ENCODE measurements at places on chromosomes 12 and 14.

DNA sequence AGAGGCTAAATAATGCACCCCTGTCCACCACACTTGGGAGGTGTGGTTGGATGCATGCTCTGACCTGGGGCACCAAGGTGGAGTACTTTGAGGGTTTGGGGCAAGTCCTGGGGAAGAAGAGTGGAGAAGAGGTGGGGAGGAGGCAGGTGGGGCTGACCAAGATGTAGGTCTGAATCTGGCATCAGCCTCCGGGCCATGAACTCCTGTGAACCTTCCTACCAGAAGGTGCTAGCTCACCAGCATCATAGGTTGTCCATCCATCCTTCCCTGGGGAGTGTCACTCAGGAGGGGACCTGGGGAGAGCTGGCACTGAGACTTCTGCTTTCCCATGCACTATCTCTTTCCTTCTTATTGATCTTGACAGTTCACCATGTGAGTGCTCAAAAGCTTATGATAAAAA, 13.6 kb upstream of the EMP1 start:
- no peak for DNase-seq

DNA sequence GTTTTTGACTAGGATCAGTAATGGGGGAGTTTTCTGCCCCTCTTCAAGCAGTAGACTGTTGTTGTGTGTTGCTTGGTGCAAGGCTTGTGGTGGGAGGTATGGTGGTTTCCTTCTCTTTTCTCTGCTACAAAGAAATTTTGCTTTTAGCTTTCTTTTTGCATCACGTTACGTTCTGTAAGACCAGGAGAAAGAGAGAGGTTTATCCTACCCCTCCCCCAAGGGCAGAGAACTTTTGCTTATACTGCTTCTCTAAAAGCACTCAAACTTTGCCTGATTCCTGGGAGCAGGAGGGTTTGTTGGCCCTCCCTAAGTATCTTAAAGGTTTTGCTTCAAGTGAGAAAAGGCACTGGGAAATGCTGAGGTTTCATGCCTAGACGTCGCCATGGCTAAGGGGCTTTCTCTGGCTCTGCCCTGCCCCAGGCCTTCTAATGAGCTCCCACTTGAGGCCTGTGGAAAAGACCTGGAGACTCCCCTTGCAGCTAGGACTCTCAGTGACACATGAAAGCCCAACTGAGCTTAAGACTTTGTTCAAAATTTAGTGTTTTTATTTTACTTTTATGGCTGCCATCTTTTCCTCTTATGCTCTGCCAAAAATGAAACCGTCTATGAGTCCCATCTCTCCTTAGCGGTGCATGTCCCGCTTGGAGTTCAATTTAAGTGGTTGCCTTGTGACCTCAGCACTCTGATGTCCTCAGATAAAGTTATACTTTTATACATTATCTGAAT, 49.2 kb downstream of the EIF2S3B start:
- no peak for DNase-seq

DNA sequence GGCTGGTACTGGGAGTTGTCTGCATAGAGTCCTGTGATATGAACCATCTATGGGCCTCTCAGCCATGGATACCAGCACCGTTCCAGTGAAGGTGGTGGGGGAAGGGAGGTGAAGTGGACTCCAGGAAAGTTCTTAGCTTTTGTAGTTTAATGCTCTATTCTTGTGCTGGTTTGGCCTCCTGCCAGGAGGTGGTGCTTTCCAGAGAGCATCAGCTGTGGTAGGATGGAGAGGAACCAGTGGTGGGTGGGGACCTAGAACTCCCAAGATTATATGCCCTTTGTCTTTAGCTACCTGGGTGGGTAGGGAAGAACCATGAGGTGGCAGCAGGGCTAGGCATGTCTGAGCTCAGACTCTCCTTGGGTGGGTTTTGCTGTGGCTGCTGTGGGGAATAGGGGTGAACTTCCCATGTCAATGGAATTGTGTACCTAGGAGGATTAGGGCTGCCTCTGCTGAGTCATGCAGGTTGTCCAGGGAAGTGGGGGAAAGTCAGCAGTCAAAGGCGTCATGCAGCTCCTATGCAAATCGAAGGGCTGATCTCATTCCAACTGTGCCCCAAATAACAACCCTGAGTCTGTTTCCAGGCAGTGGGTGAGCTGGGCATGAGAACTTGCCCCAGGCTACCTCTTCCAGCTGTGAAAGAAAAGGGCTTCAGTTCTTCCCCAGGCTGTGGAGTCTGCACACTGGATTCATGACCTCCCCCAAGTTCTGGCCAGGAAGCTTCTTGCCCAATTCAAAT, 14.2 kb downstream of the GZMH start:
- no peak for DNase-seq

DNA sequence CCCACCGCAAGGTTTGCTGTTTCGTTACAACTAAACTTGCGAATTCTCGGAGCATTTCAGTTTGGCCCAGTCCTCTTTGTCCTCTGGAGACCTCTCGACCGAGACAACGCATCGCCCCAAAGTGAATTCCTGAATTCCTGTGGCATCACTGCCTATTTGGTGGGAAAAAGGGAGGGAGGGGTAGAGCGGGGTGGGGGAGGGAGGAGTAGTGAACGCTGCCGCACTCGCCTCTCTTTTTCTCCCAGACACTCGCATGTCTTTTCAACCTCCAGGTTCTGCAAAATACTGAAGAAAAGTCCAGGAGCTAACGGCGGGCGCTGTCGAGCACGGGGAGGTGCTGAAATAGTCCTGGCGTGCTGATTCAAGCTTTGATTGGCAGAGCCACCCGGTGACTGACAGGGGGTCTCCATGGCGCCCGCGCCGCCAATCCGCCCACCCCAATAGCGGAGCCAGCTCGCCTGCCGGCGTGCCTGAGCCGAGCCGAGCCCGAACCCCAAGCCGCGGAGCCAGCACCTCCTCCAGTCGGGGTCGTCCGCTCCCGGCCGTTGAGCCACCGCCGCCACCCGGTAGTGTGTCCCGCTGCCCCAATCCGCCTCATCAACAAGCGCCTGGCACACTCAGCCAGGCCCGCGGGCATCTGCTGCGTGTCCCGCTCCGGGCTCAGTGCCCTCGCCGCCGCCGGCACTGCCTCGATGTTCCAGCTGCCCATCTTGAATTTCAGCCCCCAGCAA, at the start of gene SIX6:
Gene SIX6, plus strand, starts transcription at position 440 of the 731 bp plus-strand sequence. Its CDS starts 253 bp downstream, at position 693.
- no peak for DNase-seq

DNA sequence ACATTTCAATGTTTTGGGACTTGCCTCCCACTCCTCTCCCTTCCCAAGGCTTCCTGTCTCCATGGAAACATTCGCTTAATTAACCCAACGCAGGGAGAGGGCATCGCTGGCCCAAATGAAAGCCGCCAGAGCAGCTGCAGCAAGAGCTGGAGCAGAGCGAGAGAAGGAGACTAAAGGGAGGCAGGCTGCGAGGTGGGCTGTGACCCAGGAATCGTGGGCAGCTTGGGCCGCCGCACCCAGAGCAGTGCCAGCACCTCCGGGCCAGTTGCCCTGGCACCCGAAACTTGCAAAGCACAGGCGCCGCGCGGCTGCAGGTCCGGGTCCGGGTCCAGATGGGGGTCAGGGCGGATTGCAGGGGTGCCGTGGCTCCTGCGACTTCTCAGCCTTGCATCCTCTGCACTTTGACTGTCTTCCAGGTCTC, 43.5 kb upstream of the PTPRQ start:
- no peak for DNase-seq

DNA sequence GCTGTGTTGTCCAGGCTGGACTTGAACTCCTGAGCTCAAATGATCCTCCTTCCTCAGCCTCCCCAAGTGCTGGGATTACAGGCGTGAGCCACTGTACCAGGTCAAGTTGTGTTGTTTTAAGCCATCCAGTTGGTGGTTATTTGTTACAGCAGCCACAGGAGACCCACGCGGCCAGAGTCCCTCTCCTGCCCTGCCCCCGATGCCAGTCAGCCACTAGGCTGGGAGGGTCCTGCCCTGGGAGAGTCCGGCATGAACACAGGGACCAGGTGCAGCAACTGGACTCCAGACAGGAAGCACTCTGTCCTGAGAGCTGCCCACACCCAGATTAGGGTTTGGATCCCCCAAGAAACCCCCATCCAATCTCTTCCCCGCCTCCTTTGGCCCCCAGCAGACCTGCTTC, 44.1 kb upstream of the FZD10 start:
- no peak for DNase-seq

DNA sequence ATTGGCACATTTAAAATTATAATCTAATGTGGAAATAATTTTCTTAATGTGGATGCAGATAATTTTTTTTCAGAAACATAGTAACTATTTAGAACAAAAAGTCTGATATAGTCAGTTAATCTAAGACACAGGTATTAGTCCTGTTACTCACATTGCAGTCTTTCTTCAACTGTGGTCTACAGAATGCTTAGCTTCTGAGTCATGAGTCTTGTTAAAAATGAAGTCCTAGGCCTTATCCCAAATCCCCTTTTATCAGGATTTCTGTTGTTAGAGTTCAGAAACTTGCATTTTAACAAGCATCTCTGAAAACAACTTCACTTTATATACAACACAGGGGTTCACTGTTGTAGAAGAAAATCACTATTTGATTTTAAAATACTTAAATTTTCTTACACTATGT, 112.2 kb downstream of the SLC16A7 start:
- no peak for DNase-seq

- no peak for DNase-seq
These were observed 554 bp upstream of the ATF7 start for GRCh38 chr12:53626702-53627169.

DNA sequence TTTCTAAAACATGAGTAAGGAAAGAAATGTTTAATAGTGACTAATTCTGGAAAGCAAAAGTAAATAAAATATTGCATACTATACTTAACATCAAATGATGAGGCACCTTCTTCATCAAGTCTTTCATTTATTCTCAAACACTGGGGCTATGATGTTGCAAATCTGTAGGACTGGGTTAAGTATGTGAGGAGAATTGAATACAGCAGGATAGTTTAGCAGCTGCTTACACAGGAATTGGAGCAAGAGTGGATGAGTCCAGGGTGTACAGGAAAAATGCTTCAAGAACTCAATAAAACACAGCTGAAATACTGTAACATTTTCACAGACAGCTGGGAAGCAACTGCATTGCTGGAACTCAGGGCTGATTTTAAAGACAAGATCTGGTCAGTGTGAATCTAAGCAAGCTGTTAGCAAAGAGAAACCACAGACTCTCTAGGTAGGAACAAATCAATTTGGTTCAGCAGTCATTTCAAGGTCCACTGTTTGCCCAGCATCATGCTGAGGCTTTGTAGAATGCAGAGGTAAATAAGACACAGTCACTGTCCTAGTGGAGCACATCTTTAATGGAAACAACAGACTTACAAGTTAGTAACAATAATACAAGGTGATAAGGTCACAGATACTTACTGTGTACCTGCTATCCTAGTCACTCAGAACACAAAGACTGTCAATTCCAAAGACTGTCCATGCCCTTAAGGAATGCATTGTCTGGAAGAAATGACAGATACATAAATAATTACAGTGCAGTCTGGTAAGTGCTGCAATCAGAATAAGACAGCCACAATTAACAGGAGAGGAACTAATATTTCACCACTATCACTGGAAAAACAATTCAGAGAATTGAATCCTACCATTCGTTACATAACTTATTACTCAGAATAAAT, 96.8 kb upstream of the DACT1 start:
- no peak for DNase-seq

DNA sequence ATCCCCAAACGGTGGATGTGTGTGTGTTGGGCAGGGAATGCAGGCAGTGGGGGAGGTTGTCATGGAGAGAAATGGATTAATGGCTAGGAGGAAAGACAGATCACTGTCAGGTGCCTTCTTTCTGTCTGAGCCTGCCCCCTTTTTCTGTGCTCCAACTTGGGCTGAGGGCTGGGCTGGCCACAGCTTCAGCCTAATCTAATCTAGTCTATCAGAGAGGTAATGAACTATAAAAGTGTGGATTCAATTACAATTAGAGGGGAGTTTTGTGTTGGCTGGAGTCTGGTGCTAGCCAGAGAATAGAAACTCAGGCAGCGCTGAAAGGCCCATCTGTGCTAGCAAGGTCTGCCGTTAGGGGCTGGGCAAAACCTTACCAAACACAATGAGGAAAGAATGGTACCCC, 41.2 kb downstream of the NEUROD4 start:
- DNase-seq: no peak

GRCh38 chr14:68476212-68477109, 316.4 kb downstream of the ZFP36L1 start:
- peak; percentile 99 for DNase-seq

GRCh38 chr14:49907186-49907585, 14.3 kb downstream of the ARF6 start:
- no peak for DNase-seq

GRCh38 chr14:76697246-76697905, 63.9 kb upstream of the VASH1 start:
- DNase-seq: no peak

GRCh38 chr14:73884438-73885190, 2.0 kb upstream of the ZNF410 start:
- DNase-seq: no peak

Measured in fibroblast of skin of left biceps (primary cell).